ENCODE measurements at places on chromosomes 11 and 22.
A peak's percentile ranks its signal among the peaks of the same experiment; 100 is the strongest.

DNA sequence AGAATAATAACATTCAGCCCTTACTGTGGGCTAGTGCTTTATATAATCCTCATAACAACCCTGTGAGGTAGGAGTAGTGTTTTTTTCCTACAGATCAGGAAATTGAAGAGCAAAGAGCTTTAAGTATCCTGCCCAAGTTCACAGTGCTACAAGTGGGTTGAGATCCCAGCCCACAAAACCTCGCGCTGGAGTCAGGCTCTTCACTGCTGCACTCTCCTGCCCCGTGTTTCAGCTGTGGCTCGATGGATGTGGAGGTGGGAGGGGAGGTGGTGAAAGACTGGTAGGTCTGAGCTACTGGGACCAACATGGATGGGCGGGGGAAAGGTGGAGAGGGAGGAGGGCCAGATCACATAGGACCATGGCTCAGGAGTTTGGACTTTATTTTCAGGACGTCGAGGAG, 6.1 kb downstream of the ZNF408 start:
- DNase-seq, result no peak

DNA sequence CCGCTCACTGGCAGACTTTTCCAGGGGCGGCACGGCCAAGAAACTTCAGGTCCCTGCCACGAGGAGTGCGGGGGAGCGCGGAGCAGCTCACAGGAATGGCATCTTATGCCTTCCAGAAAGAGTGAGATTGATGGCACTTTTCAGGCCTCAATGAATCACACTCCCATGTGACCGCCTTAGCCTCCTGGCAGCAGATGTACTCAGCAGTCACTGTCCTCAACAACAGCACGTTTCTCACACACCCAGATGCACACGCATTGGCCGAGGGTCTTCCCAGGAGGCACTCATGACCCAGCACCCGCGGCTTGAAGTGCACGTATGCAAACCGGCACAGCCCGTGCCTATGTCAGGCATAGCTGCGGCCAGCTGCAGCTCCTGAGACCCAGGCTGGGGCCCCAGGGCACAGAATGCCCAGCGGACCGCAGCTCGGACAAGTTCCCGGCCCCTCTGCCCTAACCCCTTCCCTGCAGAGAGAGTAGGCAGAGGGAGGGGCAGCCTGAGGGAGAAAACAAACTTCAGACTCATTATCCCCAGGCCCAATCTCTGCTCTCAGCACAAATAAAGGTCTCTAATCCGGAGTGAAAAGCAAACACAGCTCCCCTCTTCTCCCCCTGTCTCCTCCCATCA, 48.3 kb downstream of the RPUSD4 start:
- no peak for DNase-seq

- DNase-seq, result no peak
Measured at GRCh38 chr11:124674168-124674517, 439 bp downstream of the SPA17 start.

DNA sequence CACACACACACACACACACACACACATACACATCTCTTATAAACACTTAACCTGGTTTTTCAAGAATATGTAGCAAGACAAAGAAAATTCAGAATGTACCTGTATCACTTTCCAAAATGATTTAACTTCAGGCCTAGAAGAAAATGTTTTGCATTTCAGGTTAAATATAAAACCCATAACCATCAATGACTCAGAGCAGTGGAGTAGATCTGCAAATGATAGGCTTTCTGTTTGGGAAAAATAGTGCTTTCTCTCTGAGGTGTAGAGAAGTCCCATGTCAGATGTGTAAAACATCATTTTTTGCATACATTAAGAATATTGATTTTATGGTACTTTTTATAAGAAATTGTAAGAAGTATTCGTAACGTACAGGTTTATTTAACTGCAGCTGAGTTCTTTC, 116.9 kb downstream of the STK33 start:
- DNase-seq, result no peak

GRCh38 chr11:57867966-57868365, 106.4 kb downstream of the CTNND1 start:
- DNase-seq, result no peak

- no peak for DNase-seq
Measured at GRCh38 chr22:37245740-37246139, 1.7 kb upstream of the RAC2 start.

DNA sequence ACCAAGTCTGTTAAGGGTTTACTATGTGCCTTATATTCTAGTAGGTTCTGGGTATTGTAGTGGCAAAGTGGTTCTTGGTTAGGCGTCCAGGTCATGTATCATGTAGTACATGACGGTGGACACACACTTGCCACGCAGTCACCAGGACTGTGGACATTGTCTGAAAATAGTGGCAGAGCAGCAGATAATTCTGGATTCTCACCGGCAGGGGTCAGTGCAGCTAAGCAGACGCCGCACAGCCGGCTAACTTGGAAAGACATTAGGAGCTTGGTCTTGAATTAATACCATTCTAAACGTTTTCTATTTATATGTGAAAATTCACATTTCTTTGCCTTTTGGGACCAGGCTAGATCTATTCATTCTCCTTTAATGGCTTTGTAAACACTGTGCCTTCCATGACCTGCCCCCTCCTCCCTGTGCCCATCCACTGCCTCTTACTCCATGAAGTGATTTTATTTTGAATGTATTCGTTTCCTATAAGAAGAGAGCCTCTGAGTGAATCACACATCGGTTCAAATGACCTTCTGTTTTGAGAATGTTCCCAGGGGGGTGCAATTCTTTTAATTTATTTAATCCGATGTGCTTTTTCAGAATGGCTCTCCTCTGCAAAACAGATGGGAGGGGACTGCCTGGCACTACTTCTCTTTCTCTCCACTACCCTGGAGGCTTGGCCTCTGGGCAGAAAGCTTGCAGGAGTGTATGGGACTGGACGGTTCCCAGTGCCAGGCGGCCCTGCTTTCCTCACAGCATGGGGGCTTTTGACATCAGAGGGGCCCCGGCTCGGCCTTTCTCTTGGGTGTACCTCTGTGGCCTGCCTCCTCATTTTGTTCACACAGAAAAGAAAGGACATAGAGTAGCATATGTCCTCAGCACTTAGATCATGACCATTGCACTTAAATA, 378.0 kb downstream of the NTM start:
- no peak for DNase-seq

DNA sequence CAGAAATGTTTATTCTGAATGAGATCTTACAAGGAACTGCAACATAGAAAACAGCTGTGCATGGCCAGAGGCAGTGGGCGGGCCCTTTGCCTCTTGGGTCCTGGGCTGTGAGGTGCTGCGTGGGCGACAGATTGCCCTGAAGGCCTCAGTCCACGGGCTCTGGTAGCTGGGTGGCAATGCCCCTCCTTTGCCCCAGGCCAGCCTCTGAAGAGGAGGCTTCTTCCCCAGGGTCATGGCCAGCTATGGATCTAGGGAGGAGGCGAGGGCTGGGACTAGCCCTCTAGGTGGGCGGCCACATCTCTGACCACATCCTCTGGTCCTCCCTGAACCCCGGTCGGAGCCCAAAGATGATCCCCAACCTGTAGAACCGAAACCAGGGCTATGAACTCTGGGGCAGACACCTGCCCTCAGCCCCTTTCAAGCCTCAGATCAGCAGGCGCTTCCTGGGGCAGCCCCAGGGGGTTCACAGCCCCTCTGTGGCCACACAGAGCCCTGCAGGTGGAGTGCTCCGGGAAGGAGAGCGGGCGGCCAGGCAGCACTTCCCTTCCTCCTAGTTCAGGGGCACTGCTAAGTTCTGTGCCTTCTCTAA, 6.6 kb upstream of the CDC42BPG start:
- DNase-seq, result peak; percentile 29

GRCh38 chr11:99505316-99505715, 484.6 kb downstream of the CNTN5 start:
- no peak for DNase-seq

All from activated CD4-positive, CD25-positive, alpha-beta regulatory T cell (primary cell).